ENCODE measurements at places on chromosomes 6 and 20. TPM values are rescaled to one million over a fixed set of nuclear protein-coding genes. Genes with fewer than 3 reads are reported as not detected.

HNF4A gene
- not detected for total RNA-seq

GSTA2 gene
- total RNA-seq, result not detected

VNN1 gene
- not detected for total RNA-seq

MUC22 gene
- total RNA-seq, result not detected

ZNF831 gene
- total RNA-seq, result not detected
